ENCODE measurements at places on chromosomes 5 and 9. TPM values are rescaled to one million over a fixed set of nuclear protein-coding genes. Genes with fewer than 3 reads are reported as not detected.

The SV2C gene
- not detected for total RNA-seq

The IL13 gene
- 5.5 TPM for total RNA-seq

The ISOC1 gene
- 25.3 TPM for total RNA-seq

The TAF11L5 gene
- not detected for total RNA-seq

The ORM2 gene
- not detected for total RNA-seq

- no peak for DNase-seq
Observed at GRCh38 chr5:60352992-60353599, 346.9 kb downstream of the DEPDC1B start.

DNA sequence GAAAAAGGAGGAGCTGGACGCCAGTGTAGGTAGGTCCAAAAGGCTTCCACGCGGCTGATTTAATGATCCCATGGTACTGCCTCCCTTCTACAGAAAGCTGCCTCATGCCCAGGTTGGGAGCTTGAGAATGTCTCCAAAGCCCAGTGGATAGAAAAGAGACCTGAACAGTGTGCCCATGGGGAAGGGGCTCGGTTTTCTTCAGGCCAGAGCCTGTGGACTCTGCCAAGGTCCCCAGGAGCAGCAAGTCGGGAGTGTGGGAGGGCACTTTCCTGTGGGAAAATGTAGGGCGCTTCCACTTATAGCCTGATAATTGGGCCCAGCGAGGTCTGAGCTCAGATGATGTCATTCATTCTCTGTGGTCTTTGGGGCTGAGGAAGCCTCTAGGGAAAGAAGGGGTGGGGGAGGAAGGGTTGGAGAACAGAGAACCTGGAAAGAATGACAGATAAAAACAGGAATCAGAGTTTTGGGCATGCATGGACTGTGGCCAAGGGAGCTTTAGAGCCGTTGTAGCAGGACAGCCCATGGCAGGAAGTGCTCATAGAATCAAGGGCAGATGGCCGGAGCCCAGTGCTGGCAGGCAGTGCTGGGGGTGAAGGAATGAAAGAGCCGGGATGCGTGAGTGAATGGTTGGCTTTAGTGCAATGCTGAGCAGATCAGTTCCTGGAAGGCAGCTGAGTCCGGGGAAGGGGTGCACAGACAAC lies 42.5 kb upstream of the SH3PXD2B start:
- no peak for DNase-seq

- DNase-seq, result no peak
Observed at GRCh38 chr5:73471654-73472053, 23.1 kb upstream of the FOXD1 start.

GRCh38 chr5:142545650-142546322 lies 140.1 kb downstream of the FGF1 start:
- DNase-seq, result no peak

DNA sequence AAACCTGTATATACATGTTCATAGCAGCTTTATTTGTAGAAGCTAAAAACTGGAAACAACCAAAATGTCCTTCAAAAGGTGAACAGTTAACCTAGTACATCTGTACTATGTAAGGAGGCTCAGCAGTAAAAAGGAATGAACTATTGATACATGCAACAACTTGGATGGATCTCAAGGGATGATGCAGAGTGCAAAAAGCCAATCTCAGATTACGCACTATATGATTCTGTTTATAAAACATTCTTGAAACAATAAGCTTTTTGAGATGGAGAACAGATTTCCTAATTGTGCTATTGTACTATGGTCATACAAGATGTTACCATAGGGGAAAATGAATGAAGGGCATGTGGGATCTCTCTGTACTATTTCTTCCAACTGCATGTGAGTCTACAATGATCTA lies 88.9 kb downstream of the PAM start:
- no peak for DNase-seq

DNA sequence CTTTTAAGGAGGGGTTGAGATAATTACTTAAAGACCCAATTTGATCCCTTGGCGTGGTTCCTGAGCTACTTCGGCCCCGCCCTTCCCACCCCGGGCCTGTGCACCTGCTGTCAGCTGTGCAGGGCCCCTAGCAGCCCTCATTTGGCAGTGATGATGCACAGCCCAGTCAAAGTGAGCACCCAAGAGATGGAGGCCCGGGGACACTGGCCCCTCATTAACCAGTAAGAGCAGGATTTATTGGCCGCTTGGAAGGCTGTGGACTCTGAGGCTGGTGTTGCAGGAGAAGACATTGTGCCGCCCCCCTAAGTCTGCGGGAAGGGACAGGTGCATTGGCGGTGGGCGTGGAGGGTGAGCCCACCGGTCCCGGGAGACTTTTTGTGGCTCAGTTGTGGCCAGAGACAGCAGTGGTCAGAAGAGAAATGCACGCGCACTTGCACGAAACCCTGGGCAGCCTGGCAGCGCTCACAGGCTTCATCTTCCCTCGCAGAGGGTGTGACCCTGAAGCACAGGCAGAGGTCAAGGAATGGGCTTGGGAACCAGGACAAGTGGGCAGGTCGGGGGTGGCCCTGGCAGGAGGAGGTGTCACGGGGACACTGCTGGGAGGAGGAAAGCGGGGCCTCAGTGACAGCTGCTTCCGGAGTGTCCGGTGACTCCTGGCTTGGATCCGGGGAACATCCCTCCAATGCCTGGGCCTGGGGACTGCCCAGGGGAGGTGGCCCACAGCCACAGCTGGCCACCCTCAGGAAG lies 74.0 kb upstream of the RXRA start:
- no peak for DNase-seq

- no peak for DNase-seq
Observed at GRCh38 chr5:177545487-177546257, 8.7 kb downstream of the FAM193B start.
